Amygdala (tissue), 56 donors: ENCODE measurements at places on chromosomes 12 and 14.

- DNase-seq, result peak; percentile 85
These were observed 17.3 kb downstream of the HIP1R start for GRCh38 chr12:122852336-122853275.

DNA sequence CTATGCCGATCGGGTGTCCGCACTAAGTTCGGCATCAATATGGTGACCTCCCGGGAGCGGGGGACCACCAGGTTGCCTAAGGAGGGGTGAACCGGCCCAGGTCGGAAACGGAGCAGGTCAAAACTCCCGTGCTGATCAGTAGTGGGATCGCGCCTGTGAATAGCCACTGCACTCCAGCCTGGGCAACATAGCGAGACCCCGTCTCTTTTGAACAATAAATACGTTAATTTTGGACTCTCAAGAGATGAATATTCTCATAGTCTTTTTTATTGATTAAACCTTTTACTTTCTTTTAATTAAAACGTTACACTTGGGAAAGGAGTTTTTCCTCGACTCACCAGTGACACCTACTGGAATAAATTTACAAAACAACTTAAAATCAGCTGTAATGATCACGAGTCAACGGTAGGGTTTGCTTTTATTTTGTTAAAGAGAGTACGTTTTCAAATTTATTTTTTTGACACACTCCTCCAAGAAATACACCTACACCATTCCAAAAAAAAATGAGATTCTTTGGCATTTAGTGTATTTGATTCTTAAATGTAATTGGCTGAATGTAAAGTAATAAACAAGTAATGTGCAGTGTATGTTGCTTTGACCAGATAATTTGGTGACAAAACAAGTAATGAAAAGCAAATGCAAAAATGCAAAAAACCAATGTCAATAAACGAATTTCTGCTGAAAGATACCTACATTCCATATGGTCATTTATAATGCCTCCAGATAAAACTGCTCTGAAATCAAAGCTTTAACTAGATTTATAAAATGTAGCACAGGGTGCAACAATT is 687 bp upstream of the RPS29 start:
- no peak for DNase-seq

DNA sequence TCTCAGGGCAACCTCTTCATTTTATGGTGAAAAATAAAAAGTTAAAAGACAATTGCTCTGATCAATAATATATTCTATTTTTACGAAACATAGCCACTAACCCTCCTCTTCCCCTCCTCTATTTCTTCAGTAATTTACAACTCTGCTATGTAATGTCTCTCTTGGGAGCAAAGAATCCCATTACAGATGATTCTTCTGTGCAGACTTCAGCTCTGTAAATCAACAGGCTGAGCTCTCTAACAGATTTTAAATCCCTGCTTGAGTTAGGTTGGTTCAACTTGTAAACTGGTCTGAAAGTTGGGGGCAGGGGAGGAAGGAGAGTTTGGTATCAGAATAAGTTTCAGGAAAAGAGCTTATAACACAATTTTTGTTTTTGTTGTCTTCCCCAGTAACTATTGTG is 151.0 kb downstream of the SLC25A21 start:
- DNase-seq, result no peak

- no peak for DNase-seq
These were observed 57.0 kb upstream of the CERS5 start for GRCh38 chr12:50224026-50224692.

- no peak for DNase-seq
These were observed 158.3 kb downstream of the ADGRD1 start for GRCh38 chr12:131112021-131112420.

GRCh38 chr12:32669584-32669983 is 9.5 kb upstream of the DNM1L start:
- no peak for DNase-seq

DNA sequence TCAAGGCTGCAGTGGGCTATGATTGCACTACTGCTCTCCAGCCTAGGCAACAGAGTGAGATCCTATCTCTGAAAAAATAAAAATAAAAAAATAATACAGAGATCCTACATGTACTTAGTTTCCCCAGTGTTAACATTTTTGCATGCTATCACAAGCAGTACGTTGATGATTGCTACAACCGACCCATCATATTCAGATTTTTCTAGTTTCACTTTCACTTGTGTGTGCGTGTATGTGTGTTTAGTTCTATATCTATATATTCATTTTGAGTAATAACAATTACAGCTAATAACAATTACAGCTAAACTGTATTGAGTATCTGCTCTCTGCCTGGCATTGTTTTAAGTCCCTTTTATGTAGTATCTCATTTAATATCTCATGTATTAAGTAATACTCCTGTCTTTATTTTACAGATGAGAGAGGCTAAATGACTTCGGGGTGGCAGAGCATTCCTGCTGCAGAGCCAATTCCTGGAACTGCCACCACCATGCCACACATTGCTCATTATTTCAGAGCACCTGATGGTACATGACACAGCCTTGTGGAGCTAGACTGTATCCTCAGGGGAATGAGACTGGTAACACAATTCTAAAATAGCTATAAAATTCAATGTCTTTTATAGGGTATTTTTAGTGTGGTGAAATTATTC is 153.1 kb downstream of the BCAT1 start:
- DNase-seq, result no peak

DNA sequence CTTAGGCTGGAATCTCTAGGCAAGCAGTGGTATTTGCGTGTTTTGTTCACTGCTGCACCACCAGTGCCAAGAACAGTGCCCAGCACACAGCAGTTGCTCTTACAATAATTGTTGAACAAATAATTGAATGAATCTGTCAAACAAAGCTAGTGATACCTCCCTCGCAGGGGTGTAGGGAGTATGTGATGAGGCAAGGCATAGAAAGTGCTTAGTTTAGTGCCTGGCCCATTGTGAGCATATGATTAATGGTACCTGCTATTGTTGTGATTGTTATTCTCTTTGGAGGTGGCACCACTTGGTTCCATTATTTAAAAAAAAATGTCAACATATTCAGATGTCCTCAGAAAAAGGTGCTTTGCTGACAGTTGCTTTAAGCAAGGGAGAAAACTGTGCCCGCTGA is 210.1 kb upstream of the TBX3 start:
- no peak for DNase-seq

DNA sequence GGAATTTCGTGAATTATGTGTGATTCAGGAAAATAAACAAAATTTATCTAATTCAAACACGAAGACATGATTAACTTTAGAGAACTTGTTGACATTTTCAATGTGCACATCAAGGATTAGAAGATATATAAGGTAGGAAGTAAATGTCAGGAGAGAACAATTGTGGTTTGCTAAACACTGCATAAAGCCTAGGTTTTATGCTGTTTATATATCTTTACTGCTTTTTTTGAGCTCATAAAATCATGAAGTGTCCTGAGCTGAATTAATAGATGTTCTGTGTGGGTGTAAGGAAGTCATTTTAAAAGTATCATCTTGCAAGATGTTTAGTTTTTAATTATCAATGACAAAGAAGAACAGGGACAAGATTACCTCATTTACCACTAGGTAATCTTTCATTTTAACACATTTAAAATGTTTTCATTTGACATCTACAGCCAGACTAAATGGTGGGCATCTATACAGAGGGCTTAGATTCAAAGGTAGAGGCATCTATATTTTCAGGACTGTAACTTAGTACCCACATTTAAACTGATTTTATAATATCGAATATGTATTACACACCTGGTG is 382.8 kb downstream of the ADAMTS20 start:
- no peak for DNase-seq

DNA sequence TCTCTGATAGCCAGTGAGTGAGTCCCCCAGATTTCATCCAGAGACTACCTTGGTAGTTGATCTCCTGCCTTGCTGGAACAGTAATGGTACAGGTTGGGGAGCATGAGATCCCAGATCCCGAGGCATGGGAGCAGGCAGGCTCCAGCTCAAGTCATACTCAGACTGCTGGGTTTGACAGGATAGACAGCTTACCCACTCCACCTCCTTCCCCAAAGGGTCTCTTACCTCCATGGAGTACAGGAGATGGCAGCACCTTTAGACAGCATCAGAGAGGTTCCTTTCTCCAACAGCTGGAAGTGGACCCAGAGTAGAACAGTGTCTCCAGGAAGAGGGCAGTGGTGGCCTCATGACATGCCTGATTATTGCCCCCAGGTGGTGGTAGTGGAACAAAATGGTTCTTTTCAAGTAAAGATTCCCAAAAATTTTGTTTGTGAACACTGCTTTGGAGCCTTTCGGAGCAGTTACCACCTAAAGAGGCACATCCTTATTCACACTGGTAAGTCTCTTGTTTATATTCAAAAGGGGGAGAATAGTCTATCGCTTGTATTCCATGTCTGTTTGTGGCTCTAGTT is 4.9 kb upstream of the CSAD start:
- DNase-seq, result no peak

DNA sequence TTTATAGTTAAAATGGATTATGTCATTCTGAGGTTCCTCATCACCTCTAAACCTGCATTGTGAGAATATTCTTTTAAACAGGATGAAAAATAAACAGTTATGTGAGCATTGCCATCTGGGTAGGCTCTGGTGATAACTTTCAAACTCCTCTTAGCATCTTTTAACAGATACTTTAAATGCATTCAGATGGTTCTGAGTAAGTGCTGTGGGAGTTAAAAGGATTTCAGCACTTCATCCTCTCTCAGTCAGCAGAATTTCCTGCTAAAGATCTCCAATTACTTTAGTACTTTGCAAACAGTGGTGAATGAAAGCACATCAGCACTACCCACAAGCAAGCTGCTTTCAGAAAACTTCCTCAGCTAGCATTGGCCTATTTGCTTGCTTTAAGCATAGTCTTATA is 59.3 kb upstream of the TMTC1 start:
- no peak for DNase-seq
